Cardiac muscle cell (in vitro differentiated cells and primary cell): ENCODE measurements at places on chromosomes 13 and 19. TPM values are rescaled to one million over a fixed set of nuclear protein-coding genes. Genes with fewer than 3 reads are reported as not detected.

- DNase-seq, result no peak
- peaks cover 15% of the 10 kb centered on the region for H3K4me1 ChIP-seq
- no peaks in the 10 kb centered on the region for H3K27me3 ChIP-seq
- no peaks in the 10 kb centered on the region for H3K36me3 ChIP-seq
Observed at GRCh38 chr13:91203430-91203829, 144.1 kb upstream of the MIR17HG start.

DNA sequence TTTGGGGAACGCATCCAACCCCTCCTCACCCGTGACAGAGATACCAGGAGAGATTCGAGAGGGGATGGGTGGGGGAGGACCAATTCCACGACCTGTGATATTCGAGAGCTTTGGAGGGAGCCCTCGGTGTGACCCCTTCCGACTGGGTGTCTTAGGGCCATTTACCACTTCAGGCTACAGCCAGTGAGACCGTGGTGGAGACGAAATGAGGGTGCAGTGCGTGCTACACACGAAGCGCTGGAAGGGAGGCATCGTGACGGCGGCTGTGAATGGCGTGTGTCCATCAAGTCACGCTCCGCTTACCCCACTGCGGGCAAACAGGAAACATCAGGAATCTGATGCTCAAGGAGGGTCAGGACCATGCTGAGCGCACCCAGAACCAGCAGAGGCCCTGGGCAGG, 10.4 kb downstream of the CTU1 start:
- H3K27ac ChIP-seq, result no peak overlapping the region
- no peak for DNase-seq
- H3K4me3 ChIP-seq, result no peak overlapping the region
- H3K27me3 ChIP-seq, result no peaks in the 10 kb centered on the region

- no peak overlapping the region for H3K4me3 ChIP-seq
- H3K4me1 ChIP-seq, result peaks cover 8% of the 10 kb centered on the region
- no peak for DNase-seq
- H3K36me3 ChIP-seq, result no peaks in the 10 kb centered on the region
- H3K27ac ChIP-seq, result no peak overlapping the region
Observed at GRCh38 chr19:3945838-3946237, 13.0 kb downstream of the NMRK2 start.

DNA sequence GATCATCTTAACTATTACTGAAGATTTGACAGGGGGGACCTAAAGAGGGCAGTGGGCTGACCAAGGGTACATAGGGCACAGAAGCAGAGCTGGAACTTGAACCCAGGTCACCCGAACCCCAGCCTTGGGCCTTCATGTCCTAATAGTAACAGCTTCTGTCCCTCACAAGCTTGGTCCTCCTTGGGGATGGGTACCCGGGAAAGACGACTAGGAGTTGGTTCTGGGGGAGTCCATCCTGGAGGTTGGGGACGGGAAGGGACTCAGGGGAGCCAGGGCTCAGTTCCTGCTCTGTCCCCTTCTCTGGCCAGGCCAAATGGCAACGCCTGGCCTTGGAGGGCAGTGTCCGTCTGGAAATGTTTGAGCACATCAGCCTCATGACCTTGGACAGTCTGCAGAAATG, 39.6 kb upstream of the CYP4F8 start:
- H3K27ac ChIP-seq, result no peak overlapping the region
- DNase-seq, result no peak
- no peaks in the 10 kb centered on the region for H3K4me1 ChIP-seq
- no peak overlapping the region for H3K4me3 ChIP-seq
- no peaks in the 10 kb centered on the region for H3K27me3 ChIP-seq

DNA sequence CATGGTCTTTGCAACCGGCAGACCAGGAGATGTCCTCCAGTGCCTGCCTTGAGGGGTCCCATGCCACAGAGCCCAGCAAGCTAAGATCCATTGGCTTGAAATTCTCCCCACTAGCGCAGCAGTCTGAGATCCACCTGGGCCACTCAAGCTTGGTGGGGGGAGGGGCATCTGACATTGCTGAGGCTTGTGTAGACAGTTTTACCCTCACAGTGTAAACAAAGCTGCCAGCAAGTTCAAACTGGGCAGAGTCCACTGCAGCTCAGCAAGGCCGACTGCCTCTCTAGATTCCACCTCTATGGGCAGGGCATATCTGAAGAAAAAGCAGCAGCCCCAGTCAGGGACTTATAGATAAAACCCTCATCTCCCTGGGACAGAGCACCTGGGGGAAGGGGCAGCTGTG, 32.0 kb upstream of the ITM2B start:
- H3K27ac ChIP-seq, result no peak overlapping the region
- no peaks in the 10 kb centered on the region for H3K27me3 ChIP-seq
- H3K36me3 ChIP-seq, result no peaks in the 10 kb centered on the region
- no peak for DNase-seq
- no peaks in the 10 kb centered on the region for H3K4me1 ChIP-seq
- no peak overlapping the region for H3K4me3 ChIP-seq

DNA sequence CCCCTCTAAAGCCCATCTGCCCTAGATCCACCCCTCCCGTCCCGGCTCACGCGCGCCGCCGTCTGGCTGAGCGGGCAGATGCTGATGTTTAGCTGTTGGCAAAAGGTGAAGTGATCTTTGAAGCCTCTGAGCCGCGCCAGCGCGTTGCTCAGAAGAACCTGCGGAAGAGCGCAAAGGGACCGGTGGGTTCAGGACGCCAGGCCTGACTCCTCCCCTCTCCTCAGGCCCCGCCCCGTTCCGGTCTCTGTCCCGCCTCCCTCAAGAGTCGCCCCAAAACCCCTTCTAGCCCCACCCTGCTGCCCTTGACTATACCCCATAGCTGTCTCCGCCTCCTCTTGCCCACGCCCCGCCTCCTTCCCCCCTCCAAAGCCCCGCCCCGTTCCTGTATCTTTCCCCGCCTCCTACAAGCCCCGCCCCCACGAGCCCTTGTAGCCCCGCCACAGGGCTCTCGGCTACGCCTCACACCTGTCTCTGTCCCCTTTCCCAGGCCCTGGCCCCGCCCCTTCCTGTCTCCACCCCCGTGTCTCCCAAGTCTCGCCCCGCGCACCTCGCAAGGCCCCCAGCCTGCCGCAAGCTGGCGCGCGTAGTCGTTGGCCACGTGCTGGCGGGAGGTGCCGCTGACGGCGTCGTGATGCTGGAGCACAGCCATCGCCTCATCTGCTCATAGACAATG, 9.5 kb downstream of the MAN2B1 start:
- H3K27me3 ChIP-seq, result no peaks in the 10 kb centered on the region
- H3K4me1 ChIP-seq, result no peaks in the 10 kb centered on the region
- H3K36me3 ChIP-seq, result peaks cover under 1% of the 10 kb centered on the region
- no peak overlapping the region for H3K27ac ChIP-seq
- H3K4me3 ChIP-seq, result no peak overlapping the region

DNA sequence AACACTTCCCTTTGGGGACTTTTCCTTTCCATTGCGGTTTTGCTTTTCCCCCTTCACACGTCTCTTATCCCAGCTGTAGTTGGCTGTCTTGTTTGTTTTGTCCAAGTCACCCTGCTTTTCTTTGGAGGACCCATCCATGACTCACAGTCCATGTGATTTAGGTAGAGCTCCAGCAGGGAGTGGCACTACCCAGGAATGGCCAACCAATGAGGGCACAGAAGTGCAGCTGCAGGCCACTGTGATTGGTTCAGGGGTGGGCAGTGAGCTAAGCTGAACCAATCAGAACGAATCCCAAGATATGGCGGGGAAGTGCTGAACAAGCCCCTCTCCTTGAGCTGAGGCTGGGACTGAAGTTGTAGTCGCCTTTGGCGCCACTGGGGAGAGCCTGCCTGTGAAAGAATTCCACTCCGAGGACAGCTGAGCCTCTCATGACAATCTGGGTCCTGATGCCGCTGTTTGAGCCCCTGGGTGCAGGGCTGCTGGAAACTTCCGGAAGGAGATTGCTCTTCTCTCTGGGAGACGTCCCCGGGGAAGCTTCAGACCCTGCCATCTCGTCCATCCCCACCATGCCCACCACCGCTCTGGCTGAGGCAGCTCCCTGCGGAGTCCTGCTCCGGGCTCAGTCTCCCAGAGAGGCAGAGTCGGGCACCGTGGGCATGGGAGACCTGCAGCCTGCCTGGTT, 62.9 kb upstream of the URI1 start:
- H3K36me3 ChIP-seq, result no peaks in the 10 kb centered on the region
- H3K27ac ChIP-seq, result no peak overlapping the region
- no peaks in the 10 kb centered on the region for H3K27me3 ChIP-seq
- H3K4me1 ChIP-seq, result peaks cover 13% of the 10 kb centered on the region
- DNase-seq, result peak; percentile 19

GRCh38 chr19:38003438-38004185, 96.6 kb downstream of the SIPA1L3 start:
- peaks cover 5% of the 10 kb centered on the region for H3K4me1 ChIP-seq
- no peaks in the 10 kb centered on the region for H3K27me3 ChIP-seq
- DNase-seq, result peak; percentile 86
- H3K36me3 ChIP-seq, result no peaks in the 10 kb centered on the region
- H3K27ac ChIP-seq, result no peak overlapping the region
- H3K4me3 ChIP-seq, result peak overlapping the region; percentile 17

DNA sequence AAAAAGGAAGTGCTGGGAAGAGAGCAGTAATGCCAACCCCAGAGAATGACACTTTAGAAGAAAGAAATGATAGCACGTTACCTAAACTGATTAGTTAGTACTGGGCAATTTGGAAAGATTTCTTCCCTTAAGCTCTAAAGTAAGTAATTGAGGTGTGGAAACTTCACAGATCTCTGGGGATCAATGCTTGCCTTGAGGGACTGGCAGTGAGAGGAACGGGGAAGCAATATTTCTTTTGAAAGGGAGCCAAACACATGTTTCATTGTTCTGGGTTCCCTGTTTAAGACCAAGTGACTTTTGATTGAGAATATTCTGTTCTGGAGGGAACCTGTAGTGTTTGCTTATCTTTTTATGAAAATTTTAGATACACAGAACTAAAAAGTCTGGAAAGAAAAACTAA, 190.5 kb downstream of the NDFIP2 start:
- H3K4me3 ChIP-seq, result no peak overlapping the region
- H3K27me3 ChIP-seq, result no peaks in the 10 kb centered on the region
- no peak overlapping the region for H3K27ac ChIP-seq
- peaks cover 49% of the 10 kb centered on the region for H3K4me1 ChIP-seq
- no peaks in the 10 kb centered on the region for H3K36me3 ChIP-seq

GRCh38 chr13:97264663-97265062, 42.5 kb downstream of the MBNL2 start:
- no peaks in the 10 kb centered on the region for H3K36me3 ChIP-seq
- H3K4me3 ChIP-seq, result no peak overlapping the region
- DNase-seq, result no peak
- H3K27me3 ChIP-seq, result no peaks in the 10 kb centered on the region

DNA sequence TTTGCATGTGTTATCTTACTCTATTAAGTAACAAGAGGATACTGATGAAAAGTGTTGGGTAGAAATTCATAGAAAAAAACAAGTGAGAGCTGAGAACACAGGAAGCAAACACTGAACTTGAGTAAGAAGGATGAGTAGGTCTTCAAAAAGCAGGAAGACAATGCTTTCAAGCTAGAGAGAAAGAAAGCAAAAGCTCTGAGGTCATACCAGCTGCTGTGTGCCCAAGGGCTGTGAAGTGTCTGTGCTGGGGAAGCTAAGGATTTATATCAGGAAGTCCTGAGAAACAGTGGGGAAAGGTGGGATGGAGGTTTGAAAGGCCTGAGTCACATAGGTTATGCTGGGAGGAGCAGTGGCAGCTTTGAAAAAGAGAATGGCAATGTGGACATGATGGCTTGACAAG, 145.5 kb upstream of the MAB21L1 start:
- H3K36me3 ChIP-seq, result no peaks in the 10 kb centered on the region
- peak; percentile 24 for DNase-seq
- H3K4me3 ChIP-seq, result no peak overlapping the region
- H3K27ac ChIP-seq, result no peak overlapping the region

GRCh38 chr19:8607386-8607785, 3.1 kb downstream of the ADAMTS10 start:
- peak; percentile 81 for DNase-seq
- no peak overlapping the region for H3K4me3 ChIP-seq
- H3K36me3 ChIP-seq, result peaks cover 6% of the 10 kb centered on the region
- no peaks in the 10 kb centered on the region for H3K4me1 ChIP-seq
- no peak overlapping the region for H3K27ac ChIP-seq

DNA sequence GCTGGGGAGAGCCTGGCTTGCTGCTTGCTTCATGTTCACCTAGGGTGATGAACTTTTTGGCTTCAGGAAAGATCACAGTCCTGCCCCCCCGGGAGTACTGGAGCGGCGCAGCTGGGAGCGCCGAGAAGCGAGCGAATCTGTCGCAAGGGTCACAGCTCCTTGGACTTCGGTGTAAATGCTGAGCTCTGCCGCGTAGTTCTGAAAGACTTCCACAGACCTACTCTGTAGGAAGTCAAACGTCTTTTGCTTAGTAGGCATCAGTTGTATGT, 2.7 kb downstream of the ING1 start:
- peaks cover 10% of the 10 kb centered on the region for H3K4me1 ChIP-seq
- DNase-seq, result peak; percentile 30
- H3K27ac ChIP-seq, result peak overlapping the region; percentile 92
- no peaks in the 10 kb centered on the region for H3K27me3 ChIP-seq
- H3K4me3 ChIP-seq, result peak overlapping the region; percentile 96

DNA sequence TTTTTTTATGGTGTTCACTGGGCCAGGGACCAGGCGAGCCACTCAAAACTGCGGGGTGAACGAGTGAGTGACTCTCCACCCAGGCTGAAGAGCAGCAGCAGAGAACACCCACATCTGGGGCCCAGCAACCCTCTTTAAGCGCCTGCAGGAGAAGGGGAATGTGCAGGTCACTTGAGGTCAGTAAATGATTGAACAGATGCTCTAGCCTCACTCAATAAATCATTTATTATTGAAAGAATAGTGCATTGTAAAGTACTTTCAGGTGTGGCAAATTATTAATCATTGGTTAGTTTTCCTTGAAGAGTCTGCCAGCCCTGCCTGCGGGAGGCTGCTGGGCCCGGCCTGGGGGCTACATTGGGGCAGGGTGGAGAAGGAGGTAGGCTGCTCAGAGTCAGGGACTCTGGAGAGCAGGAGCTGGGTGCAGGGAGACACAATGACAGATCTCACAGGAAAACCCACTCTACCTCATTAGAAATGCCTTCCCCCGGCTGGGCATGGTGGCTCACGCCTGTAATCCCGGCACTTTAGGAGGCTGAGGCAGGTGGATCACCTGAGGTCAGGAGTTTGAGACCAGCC, 42.5 kb downstream of the ABCC4 start:
- DNase-seq, result no peak
- no peak overlapping the region for H3K4me3 ChIP-seq
- H3K36me3 ChIP-seq, result no peaks in the 10 kb centered on the region
- no peaks in the 10 kb centered on the region for H3K4me1 ChIP-seq
- H3K27ac ChIP-seq, result no peak overlapping the region

GRCh38 chr19:1080360-1081161, 13.6 kb downstream of the ARHGAP45 start:
- no peaks in the 10 kb centered on the region for H3K4me1 ChIP-seq
- H3K36me3 ChIP-seq, result no peaks in the 10 kb centered on the region
- H3K27me3 ChIP-seq, result no peaks in the 10 kb centered on the region
- H3K27ac ChIP-seq, result no peak overlapping the region
- no peak for DNase-seq

- H3K27ac ChIP-seq, result no peak overlapping the region
- no peak for DNase-seq
- no peak overlapping the region for H3K4me3 ChIP-seq
- H3K36me3 ChIP-seq, result no peaks in the 10 kb centered on the region
- H3K27me3 ChIP-seq, result no peaks in the 10 kb centered on the region
Observed at GRCh38 chr19:38049105-38049649, 142.2 kb downstream of the SIPA1L3 start.

DHDH gene
- 2.2 and 4.8 TPM in 2 replicates for total RNA-seq

DZIP1 gene
- total RNA-seq, result 30.7 and 47.2 TPM in 2 replicates

CRX gene
- 0.11 and 0.15 TPM in 2 replicates for total RNA-seq
